ENCODE measurements at places on chromosomes 3 and 15.

DNA sequence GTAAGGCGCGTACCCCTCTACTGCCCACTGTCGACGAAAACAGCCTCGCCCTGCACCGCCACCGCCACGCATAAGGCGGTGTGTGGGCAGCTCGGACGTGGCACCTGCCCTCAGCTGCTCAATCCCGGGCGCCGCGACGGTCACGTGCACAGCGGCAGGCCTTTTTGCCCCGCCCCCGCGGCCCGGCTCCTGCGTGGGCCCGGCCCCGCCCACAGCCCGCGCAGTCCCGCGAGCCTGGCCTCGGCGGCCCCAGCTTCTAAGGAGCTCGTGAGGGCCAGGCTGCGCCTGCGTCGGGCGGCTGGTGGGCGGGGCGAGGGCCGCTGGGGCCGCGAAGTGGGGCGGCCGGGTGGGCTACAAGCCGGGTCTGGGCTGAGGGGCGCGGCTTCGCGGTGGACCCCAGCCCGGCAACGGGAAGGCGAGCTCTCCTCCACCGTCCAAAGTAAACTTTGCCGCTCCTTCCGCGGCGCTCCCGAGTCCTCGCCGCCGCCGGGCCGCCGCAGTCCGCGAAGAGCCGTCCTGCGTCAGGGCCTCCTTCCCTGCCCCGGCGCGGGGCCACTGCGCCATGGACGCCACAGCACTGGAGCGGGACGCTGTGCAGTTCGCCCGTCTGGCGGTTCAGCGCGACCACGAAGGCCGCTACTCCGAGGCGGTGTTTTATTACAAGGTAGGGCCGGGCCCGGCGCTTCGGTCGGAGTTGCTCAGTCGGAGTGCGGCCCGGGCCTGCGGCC lies at the start of gene CAPN7:
TSS of gene CAPN7 (plus strand) at position 313 of the 728 bp plus-strand sequence. CDS start at position 563, 250 bp downstream.
- peak; percentile 96 for DNase-seq

GRCh38 chr3:116339441-116340028 lies 105.8 kb downstream of the LSAMP start:
- no peak for DNase-seq

DNA sequence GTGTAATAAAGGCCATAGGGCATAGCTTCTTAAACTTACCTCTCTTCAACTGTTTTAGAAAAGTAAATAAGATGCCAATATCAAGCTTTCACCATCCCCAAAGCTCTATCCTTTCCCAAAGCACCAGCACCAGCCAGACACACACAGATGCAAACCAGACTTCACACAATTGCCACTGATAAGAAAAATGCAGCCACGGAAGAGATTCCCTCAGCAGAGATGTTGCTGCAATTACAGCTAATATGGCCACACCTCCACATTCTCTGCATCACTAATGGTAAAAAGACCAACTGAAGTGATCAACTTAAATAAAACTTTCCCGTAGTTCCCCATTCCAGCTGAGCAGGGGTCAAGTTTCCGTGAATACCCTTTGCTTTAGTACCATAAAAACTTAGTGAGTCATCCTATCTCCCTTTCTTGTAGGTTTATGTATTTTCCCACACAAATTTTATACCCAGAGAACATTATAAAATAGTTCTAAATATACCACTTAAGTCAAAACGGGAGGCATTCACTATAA lies 64.4 kb downstream of the SLC9A9 start:
- no peak for DNase-seq

DNA sequence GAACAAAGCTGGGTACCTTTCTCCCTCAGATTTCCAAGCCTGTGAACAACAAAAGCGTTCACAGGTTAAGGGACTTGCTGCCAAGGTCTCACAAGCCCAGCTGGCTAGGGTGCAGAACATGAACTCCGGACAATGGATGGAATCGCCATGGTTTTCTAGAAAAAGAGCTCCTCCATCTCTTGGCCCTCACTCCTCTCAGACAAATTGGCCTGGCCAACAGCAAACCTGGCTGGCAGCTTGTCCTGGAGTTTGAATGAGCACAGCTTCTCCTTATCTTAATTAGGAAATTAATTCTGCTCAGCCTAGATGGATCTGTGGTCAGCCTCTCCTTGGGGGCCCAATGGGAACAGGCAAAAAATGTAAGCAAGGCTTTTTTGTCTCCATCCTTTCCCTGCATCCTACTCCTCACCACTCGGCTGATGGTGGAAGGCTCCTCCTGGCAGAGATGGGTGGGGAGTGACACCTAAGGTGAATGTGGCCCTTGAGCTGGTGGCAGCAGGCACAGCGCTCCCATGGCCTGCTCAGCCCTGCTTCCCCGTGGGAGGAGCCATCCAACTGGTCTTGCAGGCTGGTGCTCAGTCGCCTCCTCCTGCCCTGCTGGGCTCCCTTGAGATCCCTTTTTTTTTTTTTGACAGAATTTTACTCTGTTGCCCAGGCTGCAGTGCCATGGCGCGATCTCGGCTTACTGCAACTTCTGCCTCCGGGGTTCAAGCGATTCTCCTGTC lies 5.8 kb downstream of the KLHL25 start:
- peak; percentile 80 for DNase-seq

DNA sequence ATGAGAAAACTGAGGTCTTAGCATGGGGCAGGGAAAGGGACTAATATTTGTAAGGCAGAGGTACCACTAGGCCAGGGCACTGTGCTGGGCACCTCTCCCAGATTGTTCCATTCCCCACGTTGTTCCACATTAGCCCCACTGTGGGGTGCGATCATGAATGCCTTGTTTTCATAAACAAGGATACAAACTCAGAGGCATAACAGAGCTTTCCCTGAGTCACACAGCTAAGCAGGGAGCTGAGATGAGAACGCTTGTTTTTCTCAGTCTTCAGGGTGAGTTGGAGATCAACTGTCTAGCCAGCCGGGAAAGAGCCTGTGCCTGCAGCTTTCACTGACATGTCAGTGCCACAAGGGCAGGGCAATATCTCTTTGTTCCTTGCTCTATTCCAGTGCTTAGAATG lies 47.9 kb upstream of the ITGA11 start:
- DNase-seq, result no peak

- DNase-seq, result peak; percentile 90
These were observed 6.0 kb upstream of the SRP14 start for GRCh38 chr15:40044717-40045571.

Data from small intestine (tissue), 16 donors.